ENCODE measurements at places on chromosomes 1 and 21.

DNA sequence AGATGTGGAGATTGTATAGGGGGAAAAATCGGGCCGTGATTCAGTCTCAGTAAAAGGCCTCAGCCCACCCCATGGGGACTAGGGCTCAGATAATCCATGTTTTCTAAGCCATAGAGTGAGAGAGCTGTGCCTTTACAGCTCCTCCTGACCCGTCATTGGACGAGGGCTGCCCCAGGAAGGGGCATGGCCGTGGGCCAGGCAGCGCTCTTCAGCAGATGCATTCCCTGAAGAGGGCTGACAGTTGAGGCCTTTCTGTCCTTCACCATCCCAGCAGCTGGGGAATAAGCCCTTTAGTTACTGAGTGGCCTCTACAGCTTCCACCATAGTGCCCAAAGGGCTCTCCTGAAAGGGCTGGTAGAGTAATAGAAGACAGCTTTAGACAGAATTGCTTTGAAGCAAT, 57.2 kb downstream of the ST3GAL3 start:
- DNase-seq, result no peak

DNA sequence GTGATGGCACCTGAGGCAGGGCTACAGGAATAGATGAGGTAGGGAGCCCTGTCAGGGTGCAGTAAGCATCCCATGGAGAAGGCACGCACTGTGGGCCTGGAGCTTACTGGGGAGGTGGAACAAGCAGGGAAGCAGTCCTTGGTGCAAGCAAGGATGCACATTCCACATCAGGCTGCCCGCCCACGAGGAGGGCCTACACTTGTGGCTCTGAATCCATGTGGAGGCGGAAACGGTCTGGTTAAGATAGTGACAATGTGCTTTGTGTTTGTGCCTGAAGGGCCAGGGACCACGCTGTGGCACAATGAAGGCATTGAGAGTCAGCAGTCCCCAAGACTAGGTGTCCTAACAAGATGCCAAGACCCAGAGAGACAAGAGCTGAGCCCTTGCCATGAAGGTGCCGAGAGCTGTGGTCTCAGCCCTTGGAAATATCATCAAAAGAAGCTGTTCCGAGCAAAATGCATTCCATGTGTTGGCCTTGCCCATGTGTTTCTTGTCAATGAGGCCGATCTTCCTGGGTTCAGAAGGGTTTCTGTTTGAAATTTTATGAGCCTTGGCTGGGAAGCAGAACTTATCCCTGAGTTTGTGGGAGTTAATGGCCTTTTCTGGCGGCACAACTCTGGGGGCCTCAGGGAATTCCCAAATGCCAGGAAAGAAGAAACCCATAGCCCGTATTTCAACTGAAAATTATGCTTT, 111.9 kb downstream of the NGF start:
- DNase-seq, result no peak

- no peak for DNase-seq
Observed at GRCh38 chr1:33630686-33631085, 158.2 kb downstream of the ZSCAN20 start.

DNA sequence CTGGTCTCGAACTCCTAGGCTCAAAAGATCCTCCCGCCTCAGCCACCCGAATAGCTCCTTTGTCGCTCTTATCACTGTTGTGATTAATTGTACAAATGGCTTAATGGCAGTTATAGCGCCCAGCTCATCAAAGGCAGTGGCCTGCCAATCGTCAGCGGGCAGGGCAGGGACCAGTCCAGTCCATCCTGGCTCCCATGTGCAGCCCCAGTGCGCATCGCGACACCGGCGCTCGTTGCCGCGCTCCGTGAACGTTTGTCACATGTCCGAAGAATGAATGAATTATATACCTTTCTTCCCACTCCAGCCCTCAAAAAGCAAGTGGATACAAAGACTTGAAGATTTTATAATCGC, 18.4 kb downstream of the MTX1 start:
- no peak for DNase-seq

GRCh38 chr1:67716800-67717199, 31.8 kb downstream of the GADD45A start:
- DNase-seq, result no peak

- peak; percentile 39 for DNase-seq
Observed at GRCh38 chr21:45970674-45971615, 10.6 kb upstream of the COL6A1 start.

DNA sequence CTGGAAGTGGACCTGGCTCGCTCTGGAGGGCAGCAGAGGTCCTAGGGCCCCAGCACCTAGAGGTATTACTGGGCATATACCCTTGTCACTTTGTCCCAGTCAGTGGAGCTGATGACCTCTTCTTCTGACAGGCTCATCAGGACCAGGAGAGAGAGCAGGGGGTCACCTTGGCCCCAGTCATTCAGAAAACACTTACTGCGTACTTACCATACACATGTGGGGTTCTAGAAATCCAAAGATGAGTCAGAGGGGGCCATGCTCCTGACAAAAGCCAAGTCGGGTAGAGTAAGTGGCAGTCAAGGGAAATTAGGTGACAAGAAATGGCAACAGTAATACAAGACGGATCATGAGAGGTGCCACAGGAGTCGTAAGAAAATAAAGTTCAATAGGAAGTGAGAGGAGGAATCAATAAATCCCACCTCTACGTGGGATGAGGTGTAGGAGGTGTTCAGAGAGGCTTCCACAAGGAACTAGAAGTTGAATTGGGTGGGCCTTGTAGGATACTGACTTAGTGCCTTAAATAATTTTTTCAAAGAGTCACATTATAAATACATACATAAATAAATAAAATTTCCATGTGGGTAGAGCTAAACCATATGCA, 6.8 kb downstream of the KCNC4 start:
- no peak for DNase-seq

DNA sequence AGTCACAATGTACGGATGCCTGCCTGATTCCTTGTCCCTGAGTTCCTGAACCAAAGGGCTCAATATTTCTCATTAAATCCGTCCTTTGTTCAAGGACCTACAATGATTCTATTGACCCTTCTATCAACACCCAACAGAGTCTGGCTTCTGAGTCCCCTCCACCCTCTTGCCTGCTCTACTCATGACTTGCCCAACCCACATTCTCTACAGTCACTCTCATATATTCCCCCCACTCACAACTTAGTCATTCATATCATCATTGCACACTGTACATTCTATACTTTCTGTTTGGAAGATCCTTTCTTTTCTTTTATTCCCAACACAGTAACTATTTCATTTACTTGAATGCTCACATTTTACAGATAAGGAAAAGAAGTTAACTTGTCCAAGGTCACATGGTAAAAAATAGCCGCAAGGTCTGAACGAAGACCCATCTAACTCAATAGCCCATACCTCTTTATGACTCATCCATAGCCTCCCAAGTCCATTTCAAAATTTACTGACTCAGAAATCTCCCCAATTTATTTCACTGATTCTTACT, 3.6 kb downstream of the OTUD7B start:
- DNase-seq, result no peak

- DNase-seq, result no peak
Observed at GRCh38 chr1:67652800-67653199, 32.2 kb upstream of the GADD45A start.

- no peak for DNase-seq
Observed at GRCh38 chr1:171379846-171380245, 65.9 kb downstream of the FMO4 start.

DNA sequence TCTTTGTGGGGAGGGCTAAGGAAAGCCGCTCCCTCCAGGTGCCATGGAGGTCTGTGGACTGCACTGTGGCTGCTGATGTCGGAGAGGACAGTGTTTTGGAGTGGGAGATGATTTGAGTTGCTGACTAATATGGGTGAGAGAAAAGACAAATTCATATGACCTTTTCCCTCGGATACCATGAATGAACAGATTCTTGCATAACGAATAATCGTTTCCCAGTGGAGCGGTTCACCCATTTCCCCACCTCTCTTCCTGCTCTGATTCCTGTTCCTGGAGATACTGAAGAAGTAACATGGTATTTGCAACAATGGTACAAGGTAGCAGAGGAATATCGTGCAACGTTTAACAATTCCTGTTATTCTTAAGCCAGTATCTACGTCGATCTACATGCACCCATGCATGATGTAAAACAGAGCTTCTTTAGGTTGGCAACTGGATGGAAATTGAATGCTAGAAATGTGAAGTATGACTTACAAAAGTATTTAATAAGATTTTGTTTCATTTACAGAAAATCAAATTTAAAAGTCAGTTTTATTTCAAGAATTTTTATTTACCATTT, 227.1 kb downstream of the TOMM20 start:
- DNase-seq, result no peak

GRCh38 chr1:163824006-163824405, 502.3 kb downstream of the NUF2 start:
- DNase-seq, result no peak

- no peak for DNase-seq
Observed at GRCh38 chr1:166865926-166866325, 10.1 kb downstream of the TADA1 start.

- DNase-seq, result no peak
Observed at GRCh38 chr1:160499631-160500030, 23.4 kb downstream of the SLAMF6 start.

GRCh38 chr1:16158025-16158424, 2.2 kb upstream of the EPHA2 start:
- no peak for DNase-seq

- DNase-seq, result no peak
Observed at GRCh38 chr1:222045786-222046185, 303.9 kb upstream of the DUSP10 start.

- DNase-seq, result no peak
Observed at GRCh38 chr1:70892140-70892539, 155.5 kb downstream of the PTGER3 start.

- DNase-seq, result no peak
Observed at GRCh38 chr1:205963352-205964155, 20.3 kb upstream of the SLC26A9 start.

GRCh38 chr1:35876988-35877387, 6.0 kb upstream of the AGO1 start:
- no peak for DNase-seq

- no peak for DNase-seq
Observed at GRCh38 chr1:98906809-98907208, 97.9 kb downstream of the PLPPR5 start.

GRCh38 chr1:161206411-161207140, 4.4 kb downstream of the NDUFS2 start:
- no peak for DNase-seq

GRCh38 chr1:63705078-63705477, 68.7 kb upstream of the ROR1 start:
- DNase-seq, result no peak

DNA sequence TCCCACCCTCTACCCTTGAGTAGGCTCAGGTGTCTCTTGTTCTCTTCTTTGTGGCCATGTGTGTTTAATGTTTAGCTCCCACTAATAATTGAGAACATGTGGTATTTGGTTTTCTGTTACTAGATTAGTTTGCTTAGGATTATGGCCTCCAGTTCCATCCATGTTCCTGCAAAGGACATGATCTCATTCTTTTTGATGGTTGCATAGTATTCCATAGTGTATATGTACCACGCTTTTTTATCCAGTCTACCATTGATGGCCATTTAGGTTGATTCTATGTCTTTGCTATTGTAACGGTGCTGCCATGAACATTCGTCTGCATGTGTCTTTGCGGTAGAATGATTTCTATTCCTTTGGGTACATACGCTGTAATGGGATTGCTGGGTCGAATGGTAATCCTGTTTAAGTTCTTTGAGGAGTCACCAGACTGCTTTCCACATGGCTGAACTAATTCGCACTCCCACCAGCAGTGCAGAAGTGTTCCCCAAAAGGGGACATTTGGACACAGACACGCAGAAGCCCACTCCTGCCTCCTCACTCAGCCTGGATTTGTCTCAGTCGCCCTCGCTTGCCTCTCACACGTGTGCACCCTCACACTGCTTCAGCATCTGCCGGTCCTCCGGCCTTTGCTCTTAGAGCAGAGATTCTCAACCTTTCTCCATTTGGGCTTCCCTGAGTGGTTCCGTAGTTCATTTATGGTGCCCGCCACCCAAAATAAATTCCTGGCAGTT, 3.7 kb downstream of the MX2 start:
- DNase-seq, result no peak

GRCh38 chr1:156663178-156663577, 14.0 kb downstream of the NES start:
- DNase-seq, result no peak

- DNase-seq, result no peak
Observed at GRCh38 chr1:160717306-160717705, 5.7 kb upstream of the CD48 start.

DNA sequence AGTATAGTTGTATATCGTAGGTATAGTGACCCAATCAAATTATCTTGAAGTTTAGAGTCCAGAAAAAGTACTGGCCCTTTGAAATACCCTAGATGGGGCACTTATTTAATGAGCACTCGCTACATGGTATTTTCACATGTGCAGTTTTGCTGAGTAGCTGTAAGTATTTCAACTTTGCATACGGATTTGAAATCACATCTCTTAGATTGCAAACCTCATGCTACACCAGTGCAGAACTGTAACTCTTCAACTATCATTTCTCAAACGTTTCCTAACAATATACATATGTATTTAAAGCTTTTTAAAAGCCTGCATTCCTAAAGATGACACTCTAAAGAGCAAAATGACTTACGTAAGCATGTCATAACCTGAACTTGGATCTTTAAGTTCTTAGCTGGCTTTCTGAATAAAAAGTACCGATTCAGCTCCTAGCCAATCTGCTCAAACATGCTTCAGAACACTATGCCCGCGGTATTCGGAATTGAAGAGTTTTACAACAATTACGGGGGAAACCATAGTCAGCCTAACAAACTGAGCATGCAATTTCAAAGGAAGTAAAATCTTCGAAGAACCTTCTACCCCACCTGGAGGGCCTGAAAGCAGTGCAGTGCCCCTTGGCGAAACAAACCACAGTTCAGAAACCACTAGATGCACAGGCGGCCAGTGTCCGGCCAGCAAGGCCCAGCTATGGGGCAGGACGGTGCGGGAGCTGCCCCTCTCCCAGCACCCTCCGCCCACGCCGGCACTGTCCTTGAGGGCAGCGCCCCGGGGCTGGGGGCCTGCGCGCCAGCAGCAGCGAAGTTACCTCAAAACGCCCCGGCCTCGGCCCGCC, 863 bp downstream of the FH start:
- peak; percentile 15 for DNase-seq

GRCh38 chr1:84840346-84840745, 52.7 kb downstream of the LPAR3 start:
- no peak for DNase-seq

Measured in activated T-cell treated with anti-CD3 and anti-CD28 coated beads for 1 hour (primary cell).